ENCODE measurements at places on chromosomes 5 and 9. TPM values are rescaled to one million over a fixed set of nuclear protein-coding genes. Genes with fewer than 3 reads are reported as not detected.

GRCh38 chr5:4252385-4252784 is 656.8 kb downstream of the IRX1 start:
- no peak for DNase-seq

DNA sequence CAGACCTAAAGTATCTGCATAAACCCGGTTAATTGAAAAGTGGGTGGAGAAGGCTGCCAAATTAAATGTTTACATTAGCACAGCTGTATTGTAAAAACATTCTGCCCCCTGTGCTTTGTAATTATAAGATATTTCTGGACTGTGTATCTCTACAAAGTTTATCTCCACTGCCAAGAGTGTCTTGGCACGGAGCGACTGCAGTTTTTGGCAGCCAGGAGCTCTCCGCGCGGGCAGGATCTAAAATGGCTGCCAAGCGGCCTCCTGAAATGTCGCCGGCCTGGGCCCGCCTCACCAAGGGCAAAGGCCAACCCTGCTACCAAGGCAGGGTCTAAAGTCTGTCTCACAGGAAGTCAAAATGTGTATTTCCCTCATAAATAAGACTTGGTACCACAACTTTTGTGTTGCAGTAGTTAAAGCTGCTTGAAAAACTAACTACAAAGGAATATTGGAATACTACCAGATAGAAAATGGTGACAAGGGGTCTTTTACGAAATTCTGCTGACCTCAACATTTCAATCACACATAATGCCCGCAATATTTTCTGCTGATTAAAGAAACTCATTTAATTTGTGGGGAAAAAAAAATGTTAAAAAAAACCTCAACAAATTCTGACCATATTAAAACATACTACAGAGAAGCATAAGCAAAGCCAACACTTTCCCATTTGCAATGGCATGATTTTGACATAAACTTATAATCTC is 110.4 kb downstream of the NFIB start:
- no peak for DNase-seq

DNA sequence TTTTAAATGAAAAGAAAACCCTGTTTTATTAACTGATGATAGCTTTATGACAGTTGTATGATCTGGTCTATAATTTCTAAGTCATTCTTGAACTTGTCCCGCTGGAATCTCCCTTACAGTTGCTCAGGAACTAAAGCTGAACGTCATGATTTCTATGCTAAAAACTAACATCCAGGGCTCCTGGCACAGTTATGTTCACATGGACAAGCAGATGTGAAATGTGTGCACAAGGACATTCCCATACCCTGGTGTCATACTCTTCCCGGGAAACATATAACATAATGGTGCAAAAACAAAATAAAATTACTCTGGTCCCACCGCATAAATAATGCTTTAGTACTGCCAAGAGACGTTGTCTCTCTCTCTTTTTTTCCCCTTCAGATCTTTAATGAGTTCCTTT is 134.9 kb downstream of the PRDM6 start:
- DNase-seq = no peak

SPRY4 gene
- 112 TPM for total RNA-seq

- DNase-seq = no peak
These were observed 368.0 kb upstream of the SEMA6A start for GRCh38 chr5:116942622-116943021.

DNA sequence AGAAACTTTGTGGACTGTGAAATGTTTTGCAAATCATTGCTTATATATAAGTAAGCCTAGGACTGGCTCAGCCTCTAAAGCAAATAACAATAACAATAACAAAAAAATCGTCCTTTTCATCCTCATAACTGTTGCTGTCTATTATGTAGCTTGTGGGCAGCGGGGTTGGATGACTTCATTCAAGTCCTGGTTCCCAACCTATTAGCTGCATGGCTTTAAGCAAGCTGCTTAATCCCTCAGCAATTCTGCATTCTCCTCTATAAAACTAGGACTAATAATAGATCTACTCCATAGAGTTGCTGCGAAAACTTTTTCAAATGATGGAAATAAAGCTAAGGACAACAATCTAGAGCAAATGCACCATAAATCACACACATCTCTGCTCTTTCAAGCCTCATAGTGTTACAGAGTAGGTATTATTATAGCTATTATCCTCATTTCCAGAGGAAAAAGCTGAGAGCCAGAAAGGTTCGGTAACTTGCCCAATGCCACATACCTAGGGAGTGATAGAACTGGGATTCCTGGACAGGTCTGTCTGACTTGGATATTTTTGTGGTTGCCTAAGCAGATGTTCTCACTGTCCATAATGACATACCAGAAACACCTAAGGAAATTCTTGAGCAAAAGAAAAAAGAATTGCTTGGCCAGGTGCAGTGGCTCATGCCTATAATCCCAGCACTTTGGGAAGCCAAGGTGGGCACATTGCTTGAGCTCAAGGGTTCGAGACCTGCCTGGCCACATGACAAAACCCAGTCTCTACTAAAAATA is 98.8 kb upstream of the ADRA1B start:
- no peak for DNase-seq

DNA sequence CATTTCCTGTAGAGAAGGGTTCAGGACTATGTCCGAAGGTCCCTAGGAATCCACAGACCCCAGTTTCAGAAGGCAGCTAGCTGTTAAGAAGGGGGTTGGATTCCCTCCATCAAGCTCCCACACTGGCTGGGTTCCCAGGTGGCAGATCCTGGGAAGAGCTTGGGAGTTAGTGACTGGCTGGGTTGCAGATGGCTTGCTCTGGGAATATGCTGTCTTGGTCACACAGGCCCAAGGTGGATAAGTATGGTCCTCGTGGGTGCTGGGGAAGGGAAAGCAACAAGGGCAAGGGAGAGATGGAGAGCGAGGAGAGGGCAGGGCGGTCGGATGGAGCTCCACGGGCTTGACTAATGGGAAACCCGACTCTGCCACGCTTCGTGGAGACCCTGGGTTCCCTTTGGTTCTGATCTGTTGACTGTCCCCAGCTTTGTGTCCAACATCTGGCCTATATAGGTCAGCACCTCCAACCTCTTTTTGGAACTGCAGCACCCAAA is 17.4 kb downstream of the SH3PXD2B start:
- no peak for DNase-seq

UNC13B gene
- total RNA-seq = 17.6 TPM

DNA sequence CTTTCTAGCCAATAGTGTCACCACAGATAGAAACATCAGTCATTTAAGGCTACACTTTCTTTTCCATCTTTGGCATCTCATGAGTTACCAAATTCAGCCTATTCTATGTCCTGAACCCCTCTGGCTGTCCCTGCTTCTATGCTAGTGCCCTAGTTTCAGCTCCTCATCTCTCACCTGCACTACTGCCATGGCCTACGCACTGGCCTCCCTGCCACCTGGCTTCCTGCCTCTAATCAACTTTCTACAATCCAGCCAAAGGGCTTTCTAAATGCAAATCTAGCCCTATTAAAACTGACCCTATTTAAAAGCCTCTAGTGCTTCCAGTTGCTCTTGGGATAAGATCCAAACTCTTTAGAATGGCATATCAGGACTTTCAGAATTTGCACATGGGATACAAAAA is 482.9 kb downstream of the TMEM38B start:
- no peak for DNase-seq

EIF4E1B gene
- 0.07 TPM for total RNA-seq
